Activated CD8-positive, alpha-beta memory T cell treated with anti-CD3 and anti-CD28 coated beads, Interleukin-2, amount 10 ng/mL, durations not matched to agents 7 days and 5 days (primary cell): ENCODE measurements at places on chromosomes 12 and 14. TPM values are rescaled to one million over a fixed set of nuclear protein-coding genes. Genes with fewer than 3 reads are reported as not detected.

Gene KCNA5
- total RNA-seq, result not detected

Gene ADIPOR2
- total RNA-seq, result 63.5 TPM

Gene SSPN
- not detected for total RNA-seq

Gene ADAM20
- total RNA-seq, result 0.53 TPM

- no peak for DNase-seq
These were observed 4.1 kb downstream of the RDH16 start for GRCh38 chr12:56953314-56953713.
